Activated CD4-positive, alpha-beta T cell treated with anti-CD3 and anti-CD28 coated beads, Interleukin-2, amount 50 U/mL, for 24 hours (primary cell): ENCODE measurements at places on chromosomes 2 and 18.

DNA sequence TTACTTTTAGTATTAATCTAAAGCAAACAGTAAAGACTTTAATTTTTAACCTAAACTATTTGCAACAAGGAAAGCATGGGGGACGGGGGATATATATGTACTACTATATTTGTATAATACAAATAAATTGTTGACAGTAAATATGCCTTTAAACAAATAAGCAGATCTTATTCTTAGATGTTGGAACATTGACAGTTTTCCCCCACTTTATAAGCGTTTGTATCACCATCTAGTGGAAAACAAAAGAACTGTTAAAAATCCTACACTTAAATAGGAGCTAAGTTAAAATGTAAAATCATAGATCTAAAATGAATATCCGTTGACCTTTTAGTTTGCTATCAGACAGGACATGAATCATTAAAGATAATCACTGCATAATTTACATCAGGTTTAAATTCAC, 50.0 kb downstream of the RBBP8 start:
- DNase-seq = no peak

DNA sequence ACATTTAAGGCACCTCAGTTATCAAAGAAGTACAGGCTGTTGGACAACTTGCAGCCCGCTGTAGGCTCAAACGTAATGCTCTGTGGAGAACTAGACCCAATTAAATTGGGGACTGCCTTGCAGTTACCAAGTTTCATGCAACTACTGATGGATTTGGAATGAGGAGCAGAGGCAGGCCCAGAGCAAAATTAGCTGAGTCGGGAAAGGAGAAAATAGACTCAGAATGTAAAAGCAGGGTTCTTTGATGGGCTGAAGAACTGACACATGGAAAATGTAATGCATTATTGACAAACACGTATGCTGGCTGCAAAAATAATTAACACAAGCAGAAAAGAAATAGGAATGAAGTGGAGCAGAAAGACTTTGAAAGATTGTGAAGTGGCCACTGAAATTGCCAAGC, 432.7 kb upstream of the HNRNPA3 start:
- DNase-seq = no peak

DNA sequence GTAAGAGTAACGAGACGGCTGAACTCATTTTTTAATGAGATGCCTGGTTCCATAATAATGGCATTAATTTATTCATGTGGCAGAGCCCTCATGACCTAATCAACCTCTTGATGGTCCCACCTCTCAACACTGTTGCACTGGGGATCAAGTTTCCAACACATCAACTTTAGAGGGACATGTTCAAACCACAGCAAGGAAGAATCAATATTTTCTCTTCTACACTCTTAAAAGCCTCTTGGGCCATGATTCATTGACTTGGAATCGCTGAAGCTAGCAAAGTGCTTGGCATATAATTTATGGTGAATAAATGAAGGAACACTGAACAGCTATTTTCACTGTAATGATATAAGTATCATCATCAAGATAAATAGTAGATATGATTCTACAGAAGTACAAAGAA, 333.0 kb downstream of the TNS1 start:
- DNase-seq = no peak

DNA sequence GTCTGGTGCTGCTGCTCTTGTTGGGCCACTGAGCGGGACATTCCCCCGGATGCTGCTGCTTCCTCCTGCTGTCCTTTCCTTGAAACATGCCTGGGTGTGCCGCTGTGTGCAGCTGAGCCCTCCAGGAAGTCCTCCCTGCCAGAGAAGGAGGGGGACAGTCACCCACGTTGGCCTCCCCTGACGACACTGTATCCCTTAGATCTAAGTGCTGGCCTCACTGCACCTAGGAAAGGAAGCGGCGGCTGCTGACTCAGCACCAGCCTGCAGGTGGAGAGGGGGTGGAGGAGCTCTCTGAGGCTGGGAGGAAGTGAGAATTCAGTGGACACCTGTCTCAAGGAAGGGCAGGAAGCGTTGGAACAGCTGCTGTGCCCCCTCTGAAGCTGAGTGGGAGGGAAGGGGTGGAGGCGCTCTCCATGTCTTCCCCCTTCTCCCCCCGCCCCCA, 239.8 kb downstream of the HAUS1 start:
- peak; percentile 10 for DNase-seq

GRCh38 chr2:62203459-62203858, 7.5 kb downstream of the B3GNT2 start:
- no peak for DNase-seq

DNA sequence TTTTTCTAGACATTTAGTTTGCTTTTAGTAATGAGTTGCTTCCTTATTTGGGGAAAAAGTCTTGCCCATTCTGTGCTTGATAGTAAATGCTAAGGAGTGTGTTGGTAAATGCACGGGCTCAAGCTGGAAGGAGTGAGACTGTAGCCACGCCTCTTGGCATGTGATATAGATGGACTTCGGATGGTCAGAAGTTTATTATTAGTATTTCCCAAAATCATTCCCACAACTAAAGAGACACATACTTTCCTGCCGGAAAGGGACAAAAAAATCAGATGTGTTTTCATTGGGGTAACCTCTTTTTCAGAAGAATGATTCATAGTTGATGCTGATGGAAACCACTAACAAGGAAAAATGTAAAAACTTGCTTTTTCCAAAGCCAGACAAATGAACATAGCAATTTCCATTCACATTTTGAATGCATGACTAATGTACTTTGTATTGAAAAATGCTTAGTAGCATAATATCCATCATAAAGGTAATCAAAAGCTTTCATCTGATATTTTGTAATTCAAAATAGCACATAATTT, 133.2 kb downstream of the ZNF532 start:
- DNase-seq = no peak

- no peak for DNase-seq
These were observed 14.8 kb downstream of the RELCH start for GRCh38 chr18:62201870-62202269.

DNA sequence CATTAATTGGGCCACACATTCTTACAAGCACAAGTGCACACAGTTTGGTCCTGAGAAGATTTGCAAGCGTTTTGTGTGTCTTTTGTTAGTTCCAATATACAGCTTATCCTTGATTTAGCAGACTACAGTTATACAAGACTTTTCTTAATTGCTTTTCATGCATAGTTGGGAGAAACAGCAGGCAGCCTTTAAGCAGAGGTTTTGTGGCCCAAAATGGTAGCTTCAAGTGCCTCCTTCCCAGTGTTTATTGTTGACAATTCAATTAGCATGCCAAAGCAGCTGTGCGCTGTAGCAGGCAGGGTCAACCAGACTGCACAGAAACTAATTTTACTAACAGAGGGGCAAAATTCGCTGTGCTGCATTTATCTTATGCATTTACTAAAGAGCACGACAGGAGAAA, 47.5 kb downstream of the FRZB start:
- no peak for DNase-seq

DNA sequence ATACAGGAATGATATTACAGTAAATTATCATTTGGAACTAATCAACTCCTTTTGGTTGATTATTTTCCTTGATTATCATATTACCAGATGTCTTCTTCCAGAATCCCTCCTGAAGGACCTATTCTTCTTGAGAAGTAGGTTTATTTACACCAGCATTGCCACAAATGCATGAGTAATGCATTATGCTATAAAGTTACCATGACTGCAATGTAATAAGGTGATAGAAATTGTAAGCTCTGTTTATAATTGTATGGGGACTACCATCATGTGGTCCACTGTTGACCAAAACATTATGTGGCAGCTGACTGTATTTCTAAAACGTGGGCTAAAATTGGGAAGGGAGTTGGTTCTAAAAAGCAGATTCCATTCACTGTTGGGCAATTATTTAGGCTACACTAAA, 602.2 kb downstream of the NYAP2 start:
- no peak for DNase-seq

GRCh38 chr2:88857951-88858411, 166.5 kb downstream of the RPIA start:
- no peak for DNase-seq

DNA sequence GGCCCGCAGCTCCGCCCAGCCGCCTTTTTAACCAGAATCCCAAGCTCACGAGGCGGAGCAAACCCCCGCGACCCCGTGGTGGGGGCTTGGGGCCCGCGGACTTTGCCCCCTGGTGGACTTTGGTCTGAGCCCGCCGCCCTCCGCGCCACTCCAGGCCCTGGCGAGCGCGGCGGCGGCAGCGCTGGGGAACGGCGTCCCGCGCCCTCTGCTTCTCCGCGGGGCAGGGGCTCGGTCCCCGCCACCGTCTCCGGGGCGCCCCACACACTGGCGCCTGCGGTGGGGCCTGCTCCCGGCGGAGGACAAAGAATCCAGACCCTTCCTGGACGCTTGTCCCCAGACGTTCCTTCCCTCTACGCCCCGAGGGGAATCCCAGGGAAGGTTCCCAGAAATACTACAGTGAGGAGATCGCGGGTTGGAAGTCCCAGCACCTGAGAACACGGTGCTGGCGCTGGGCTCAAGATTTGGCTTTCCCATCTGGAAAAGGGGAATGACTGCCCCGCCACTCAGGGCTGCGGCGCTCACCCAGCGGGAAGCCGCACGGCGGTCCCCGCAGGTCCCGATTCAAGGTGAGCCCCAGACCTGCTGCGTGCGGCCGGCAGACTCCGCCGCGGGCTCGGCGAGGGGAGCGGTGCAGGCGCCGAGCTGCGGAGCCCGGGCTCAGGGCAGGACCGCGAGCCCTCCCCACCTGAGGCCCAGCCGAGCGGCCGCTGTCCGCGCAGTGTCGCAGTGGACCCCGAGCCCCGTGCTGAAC, at the start of gene HAAO:
HAAO (minus strand) TSS at position 1 of the 751 bp plus-strand sequence. CDS start 47 bp downstream, outside the sequence.
- DNase-seq = no peak
